Dermis microvascular lymphatic vessel endothelial cell (primary cell): ENCODE measurements at places on chromosomes 12 and 14. TPM values are rescaled to one million over a fixed set of nuclear protein-coding genes. Genes with fewer than 3 reads are reported as not detected.

The CCDC184 gene
- total RNA-seq: under 0.01 TPM in 1 of 2 replicates, not detected in the other

The PTPRO gene
- total RNA-seq: under 0.01 TPM in 1 of 2 replicates, not detected in the other

The ART4 gene
- 74.8 and 91.9 TPM in 2 replicates for total RNA-seq

The GNB3 gene
- total RNA-seq: 0.13 and 0.25 TPM in 2 replicates

The SALL2 gene
- total RNA-seq: 0.13 and 0.89 TPM in 2 replicates

The RNASE3 gene
- not detected in 2 replicates for total RNA-seq

The HOXC4 gene
- not detected in 2 replicates for total RNA-seq

The KRT71 gene
- total RNA-seq: not detected in 2 replicates

The RAPGEF3 gene
- total RNA-seq: 10.4 and 13.5 TPM in 2 replicates

The B4GALNT1 gene
- total RNA-seq: 0.13 TPM in 2 replicates

The ANKS1B gene
- 0.13 and 0.38 TPM in 2 replicates for total RNA-seq

The GNS gene
- 287 and 409 TPM in 2 replicates for total RNA-seq

The PIP4P1 gene
- 22.1 and 28.6 TPM in 2 replicates for total RNA-seq

The NKX2-1 gene
- total RNA-seq: not detected in 2 replicates

The AHNAK2 gene
- total RNA-seq: 16.8 and 17.1 TPM in 2 replicates

The RERG gene
- total RNA-seq: not detected in 2 replicates

The KRT85 gene
- not detected in 2 replicates for total RNA-seq

The TEX22 gene
- under 0.01 and 0.13 TPM in 2 replicates for total RNA-seq

The KRT3 gene
- not detected in 2 replicates for total RNA-seq

The MYH6 gene
- total RNA-seq: not detected in 2 replicates

The GEMIN2 gene
- total RNA-seq: 15.0 and 21.3 TPM in 2 replicates
